ENCODE measurements at places on chromosomes 6 and 20.

DNA sequence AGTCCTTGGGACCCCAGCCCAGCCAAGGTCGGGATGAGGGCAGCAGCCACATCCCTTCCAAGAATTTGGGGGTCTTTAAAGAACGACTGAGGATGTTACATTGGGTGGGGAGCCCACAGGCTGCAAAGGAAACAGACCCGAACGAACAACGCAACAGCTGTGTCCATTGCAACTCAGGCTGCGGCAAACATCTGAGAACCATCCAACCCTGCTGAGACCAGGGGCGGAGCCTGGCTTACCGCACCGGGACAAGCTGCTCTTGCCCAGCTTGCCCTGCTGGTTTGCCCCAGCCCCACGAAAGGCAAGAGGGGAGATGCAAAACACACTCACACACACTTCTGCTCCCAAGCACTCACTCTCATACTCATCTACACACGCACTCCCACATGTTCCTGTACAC lies 21.5 kb upstream of the TAF4 start:
- DNase-seq: no peak

DNA sequence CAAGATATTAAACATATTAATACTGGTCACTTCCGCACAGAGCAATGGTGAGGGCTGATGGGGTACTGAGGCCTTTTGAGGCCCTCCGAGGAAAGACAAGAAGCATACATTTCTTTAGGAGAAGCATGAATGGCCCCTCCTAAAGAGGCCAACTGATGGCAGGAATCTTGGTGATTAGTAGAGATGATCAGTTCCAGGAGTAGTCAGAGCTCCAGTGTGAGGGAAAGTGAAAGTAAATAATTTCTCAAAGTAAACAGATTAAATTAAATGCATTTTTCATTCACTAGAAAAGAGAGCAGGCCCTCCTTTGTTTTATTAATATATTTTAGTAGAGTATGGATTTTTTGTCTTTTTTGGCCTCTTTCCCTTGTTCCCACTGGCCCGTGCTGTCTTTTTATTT lies 38.2 kb downstream of the NOX3 start:
- no peak for DNase-seq

DNA sequence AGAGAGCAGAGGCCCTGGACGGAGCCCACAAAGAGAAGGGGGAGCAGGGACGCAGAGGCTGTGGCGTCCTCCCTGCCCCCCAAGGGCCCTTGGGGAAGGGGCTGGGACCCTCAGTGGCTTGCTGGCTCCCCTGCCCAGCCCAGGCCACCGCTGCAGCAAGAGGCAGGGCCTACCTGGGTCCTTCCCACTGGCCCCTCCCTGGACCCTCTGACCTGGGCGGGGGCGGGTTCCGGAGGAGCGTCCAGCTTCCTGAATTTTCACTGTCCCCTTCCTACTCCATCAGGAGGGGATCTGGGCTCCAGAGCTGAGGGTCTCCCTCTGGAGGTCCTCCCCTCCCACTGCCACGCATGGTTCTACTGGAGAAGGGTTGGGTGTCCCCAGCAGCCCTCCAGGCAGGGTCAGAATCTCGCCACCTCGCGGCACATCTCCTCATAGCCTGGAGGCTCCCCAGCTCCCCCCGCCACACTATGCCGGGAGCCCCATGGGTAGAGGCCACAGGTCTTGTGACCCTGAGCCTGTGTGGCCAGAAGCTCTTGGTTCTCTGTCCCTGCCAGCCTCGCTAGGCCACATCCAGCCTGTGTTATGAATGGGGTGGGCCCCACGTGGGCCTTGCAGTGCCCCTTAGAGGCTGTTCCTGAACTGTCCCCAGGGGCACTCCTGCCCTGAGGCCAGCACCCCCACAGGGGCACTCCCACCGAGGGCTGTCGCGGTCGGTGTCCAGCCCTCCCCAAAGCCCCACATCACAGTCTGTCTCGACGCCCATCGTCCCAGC lies 1.0 kb upstream of the SOX18 start:
- no peak for DNase-seq

- no peak for DNase-seq
Measured at GRCh38 chr6:140604786-140605185, 1230.3 kb upstream of the CITED2 start.

DNA sequence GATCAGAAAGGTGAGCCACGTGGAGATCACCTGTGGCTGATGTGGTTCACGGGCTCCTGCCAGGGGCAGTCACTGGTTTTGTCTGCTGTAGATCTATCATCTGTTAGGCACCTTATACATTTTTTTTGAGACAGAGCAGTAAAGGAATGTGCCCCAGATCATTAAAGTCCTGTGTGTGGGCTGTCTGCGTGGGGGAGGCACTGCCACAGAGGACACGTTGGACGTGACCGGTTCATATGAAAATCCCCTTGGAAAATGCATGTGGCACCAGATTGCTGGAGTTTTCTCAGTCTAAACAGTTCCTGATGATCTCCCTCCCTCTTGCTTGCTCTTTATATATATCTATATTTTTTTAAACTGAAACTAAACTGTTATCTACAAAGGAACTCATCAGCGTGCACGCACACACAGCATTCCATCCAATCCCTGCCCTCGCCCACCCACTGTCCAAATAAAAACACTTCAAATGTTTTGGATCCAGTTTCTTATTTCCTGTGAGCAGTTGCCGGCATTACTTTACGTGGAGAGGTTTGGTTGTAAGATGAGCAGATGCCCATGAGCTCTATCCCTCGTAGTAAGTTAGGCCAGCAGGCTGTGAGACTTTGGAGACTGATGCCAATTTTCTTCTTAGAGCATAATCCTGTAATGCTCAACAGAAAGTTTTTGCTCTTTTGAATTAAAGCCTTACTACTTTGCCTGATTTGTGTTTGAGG lies 161.6 kb upstream of the EXOC2 start:
- no peak for DNase-seq

DNA sequence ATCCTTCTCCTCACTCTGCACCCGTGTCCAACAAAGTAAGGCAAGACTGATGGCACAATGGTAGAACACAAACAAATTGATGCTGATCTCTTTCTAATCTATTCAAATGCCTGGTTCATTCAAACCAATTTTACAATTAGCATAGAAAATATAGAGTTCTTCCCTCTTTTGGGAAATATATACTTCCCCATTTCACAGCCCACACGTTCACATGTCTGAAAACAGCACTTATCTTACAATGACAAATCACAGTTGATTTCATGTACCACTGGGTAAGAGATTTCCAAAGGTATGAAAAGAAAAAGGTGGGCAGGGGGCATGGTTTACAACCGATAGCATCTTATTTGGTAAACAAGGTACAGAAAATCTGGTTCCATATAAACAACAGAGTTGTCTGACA lies 137.6 kb downstream of the RNGTT start:
- DNase-seq: no peak

DNA sequence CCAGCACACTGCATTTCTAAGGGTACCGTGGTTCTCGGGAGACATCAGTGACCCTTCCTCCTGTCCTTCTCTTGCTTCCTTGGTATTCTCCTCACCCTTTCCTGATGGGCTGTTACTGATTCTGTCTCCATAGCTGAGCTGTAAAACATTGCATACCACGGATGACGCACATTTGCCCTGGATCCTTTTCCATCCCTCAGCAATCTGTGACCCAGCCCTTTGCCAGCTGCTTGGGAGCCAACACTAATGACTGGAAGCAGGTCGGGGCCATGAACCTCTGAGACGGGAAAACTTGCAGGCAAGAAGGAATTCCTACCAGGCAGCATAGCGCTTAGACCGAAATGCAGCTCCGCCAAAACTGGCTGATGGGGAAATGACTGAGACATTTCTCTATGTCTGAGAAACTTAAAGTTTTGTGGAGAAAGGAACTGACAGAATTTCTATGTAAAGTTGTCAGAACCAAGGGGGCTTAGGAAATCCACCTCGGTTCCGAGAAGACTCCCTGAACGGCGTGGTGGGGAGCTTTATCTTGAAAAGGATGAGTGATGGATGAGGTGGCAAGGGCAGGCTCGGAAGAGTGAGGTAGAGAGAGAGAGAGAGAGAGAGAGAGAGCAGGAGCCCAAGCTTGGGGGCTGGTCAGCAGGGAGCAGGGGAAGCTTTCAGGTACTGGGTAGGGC lies 19.2 kb downstream of the TUBB2B start:
- no peak for DNase-seq

DNA sequence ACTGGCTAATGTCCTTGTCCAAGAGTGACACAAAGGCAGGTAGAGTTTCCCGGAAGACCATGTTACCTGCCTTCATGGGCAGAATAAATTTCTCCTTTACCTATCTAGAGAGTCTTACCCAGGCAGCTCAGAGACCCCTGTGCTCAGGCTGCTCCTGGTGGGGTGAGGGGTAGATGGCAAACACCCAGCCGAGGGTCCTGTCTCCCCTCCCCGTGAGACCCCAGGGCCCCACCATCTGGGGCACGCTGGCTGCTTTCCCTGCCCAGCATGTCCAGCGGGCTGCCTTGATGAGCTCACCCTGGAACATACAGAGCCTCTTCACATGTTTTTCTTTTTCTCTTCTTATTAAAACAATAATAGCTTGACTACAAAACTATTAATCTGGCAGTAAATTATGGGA lies 116.5 kb downstream of the EDN3 start:
- DNase-seq: no peak

- no peak for DNase-seq
Measured at GRCh38 chr6:69232496-69232895, 564.3 kb downstream of the LMBRD1 start.

- no peak for DNase-seq
Measured at GRCh38 chr6:105301072-105301503, 101.8 kb downstream of the PREP start.

DNA sequence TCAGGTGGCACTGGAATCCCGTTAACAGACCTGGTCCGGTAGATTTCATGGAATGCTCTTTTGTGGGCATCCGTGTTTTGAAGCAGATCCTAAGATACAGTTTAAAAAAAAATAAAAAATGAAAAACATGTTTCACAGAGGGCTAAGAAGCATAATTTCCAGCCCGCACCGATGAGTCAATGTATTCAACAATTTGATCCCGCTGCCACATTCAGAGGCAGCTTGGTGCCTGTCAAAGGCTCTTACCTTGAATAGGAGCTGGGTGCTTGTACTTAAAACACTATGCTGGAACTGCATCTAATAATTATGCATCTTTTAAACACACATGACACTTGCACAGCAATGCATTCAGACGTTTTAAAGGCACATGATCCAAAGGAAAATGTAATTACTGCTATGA lies 164.8 kb downstream of the SYNE1 start:
- no peak for DNase-seq

GRCh38 chr6:169479783-169480495 lies 221.9 kb downstream of the WDR27 start:
- DNase-seq: no peak

GRCh38 chr6:7269816-7270215 lies 43.2 kb downstream of the SSR1 start:
- no peak for DNase-seq

DNA sequence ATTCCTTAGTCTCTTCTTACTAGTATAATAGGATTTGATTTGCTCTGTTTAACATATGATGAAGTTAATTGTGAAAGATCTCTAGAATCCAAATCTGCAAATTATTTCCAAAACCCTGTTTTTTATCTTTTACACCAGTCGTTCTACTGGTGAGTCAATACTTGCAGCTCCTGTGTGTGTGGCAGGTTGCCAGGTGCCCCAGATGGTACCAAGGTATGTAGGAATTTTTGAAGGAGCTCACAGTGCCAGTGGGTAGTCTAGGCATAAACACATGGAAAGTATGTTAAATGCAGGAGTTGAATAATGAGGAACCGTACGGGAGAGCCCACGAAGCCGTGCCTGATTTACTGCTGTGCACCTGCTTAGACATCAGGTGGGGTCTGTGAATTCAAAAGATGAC lies 192.2 kb downstream of the FARS2 start:
- no peak for DNase-seq

DNA sequence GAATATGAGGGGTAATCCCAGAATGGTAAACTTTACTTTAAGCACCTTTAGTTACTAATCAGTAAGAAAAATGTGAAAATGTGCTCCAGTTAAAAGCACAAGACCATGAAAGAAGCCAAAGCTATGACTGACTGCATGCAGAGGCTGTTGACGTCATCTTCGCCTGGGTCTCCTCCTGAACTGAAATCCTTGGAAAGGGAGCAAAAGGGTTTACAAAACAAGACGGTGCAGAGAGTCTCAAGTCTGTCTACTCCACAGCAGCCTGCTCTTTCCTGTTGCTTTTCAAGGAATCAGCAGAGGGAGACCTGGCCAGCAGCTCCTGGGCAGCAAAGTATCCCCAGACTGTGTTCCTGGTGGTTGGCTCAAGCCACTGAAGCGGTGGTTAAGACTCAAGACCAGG lies 10.2 kb downstream of the FKBP1A start:
- no peak for DNase-seq

DNA sequence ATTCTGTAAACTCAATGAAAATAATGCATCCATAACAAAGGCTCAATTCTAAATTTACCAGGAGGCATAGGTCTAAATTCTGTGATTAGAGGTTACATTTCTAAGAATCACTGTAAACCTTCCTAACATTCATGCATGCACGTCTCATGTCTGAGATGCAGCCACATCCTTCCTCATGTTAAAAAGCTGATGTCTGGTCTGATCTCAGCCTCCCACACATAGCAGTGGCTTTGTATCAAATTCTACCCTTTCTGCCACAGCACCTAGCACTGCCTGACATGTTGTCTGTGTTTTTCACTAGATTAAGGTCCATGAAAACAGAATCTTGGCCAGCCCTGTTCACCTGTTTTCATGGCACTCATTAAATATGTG lies 171.1 kb downstream of the WDR27 start:
- no peak for DNase-seq

- DNase-seq: no peak
Measured at GRCh38 chr20:58553841-58554240, 38.6 kb upstream of the APCDD1L start.

DNA sequence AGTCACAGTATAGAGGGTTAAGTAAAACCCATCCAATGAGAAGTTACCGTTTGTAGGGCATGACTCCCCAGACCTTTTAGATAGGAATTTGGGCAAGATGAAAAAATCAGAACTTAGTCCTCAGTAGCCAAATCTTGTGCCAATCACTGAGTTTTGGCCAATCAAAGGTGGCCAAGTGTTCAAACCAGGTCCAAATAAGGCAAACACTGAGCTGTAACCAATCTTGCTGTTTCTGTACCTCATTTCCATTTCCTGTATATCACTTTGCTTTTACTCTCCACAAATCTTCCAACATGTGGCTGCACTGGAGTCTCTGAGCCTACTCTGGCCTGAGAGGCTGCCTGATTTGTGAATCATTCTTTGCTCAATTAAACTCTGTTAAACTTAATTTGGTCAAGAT lies 81.8 kb upstream of the GPR6 start:
- no peak for DNase-seq

- DNase-seq: no peak
Measured at GRCh38 chr6:15495375-15495901, 167.4 kb downstream of the DTNBP1 start.

DNA sequence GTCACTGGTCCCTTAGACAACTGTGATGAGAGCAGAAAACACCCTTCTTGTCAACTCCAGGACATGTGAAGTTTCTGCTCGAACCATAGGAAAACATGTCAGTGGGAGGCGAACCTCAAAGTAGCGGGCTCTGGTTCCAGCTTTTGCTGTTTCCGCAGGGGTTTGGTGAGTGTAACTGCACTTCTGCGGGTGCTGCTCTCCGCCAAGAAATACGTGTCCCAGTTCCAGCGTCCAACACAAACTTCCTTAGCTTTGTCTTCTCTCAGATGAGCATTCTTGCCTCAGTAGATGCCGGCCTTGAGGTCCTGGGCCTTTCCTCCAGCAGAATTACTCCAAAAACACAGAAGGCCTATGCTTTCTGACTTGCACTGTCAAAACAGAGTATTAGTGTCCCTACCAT lies 156.3 kb downstream of the FNDC1 start:
- no peak for DNase-seq

- no peak for DNase-seq
Measured at GRCh38 chr20:52402514-52402913, 210.9 kb upstream of the ZFP64 start.

GRCh38 chr6:45712786-45713185 lies 302.9 kb downstream of the CLIC5 start:
- no peak for DNase-seq
